Right ventricle myocardium superior (tissue), 1 donor: ENCODE measurements at places on chromosomes 7 and 10. TPM values are rescaled to one million over a fixed set of nuclear protein-coding genes. Genes with fewer than 3 reads are reported as not detected.

GRCh38 chr10:26837139-26837538 is 23.6 kb downstream of the ABI1 start:
- no peak for DNase-seq

GRCh38 chr7:15678653-15679052 is 7.8 kb downstream of the MEOX2 start:
- no peak for DNase-seq

DNA sequence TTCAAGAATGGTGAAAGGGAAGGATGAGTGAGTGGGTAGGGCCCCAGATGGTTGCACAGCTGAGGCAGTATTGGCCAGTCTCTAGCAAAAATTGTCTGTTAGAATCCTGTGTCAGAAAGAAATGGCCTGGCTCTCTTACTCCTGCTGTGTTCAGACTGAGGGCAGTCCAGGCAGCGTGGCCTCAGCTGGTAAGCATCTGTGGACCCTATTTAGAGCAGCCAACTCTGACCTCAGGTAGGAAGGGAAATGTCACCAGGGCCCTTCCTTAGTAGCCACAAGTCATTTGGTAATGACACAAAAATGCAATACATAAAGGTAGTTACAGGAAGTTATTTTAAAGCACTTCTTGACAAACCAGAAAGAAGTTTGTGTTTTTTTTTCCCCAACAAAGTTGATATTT is 1194.7 kb downstream of the CNTNAP2 start:
- no peak for DNase-seq

DNA sequence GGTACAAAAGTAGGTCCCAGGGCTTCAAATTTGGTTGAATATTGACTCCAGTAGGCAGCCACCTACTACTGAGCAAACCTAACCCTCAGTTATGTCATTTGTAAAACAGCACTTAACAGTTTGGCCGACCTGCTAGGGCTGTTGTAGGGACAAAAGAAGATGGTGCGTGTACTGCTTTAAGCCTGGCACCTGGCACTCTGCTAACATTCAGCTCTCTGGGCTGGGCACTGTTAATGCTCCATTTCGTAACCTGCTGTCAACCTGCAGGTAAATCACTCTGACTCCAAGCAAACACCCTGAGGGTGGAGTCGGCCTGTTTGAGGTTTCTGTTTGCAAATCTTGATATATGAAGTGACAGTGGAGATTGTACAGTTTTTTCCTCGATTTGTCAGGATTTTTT is 7.2 kb downstream of the ZKSCAN1 start:
- no peak for DNase-seq

Gene TAS2R5
- 0.27 TPM for total RNA-seq

GRCh38 chr7:111113263-111114017 is 22.5 kb downstream of the LRRN3 start:
- DNase-seq = no peak

DNA sequence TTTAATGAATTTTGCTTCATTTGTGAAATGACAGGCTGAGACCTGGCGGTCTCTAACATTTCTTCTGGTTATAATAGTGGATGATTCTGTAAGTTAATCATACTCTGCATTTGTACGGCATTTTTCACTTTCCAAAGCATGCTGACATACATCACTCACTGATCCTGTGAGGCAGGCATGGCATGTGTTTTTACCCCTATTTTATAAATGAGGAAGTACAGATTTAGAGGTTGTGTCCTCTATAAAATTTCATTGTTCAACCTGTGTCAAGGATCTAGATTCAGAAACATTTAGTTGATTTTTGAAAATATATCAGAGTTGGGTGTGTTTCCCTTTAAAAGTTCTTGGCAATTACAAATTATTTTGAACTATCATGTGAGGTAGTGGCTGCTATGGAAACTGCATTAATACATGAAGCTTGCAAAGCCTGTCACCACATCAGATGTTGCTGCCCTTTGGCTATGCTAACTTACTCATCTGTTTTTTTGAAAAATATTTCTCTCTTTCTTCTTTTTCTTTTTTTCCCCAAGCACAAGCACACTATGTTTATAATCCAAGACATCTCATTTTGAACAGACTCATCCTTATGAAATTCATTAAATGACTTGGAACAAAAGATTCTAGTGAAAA is 172.7 kb downstream of the GNAI1 start:
- DNase-seq = no peak

Gene SLC13A4
- total RNA-seq = not detected

- no peak for DNase-seq
Observed at GRCh38 chr7:36070230-36070629, 82.8 kb upstream of the EEPD1 start.

GRCh38 chr7:92720604-92721350 is 115.6 kb downstream of the CDK6 start:
- no peak for DNase-seq

GRCh38 chr7:155228459-155228845 is 69.2 kb upstream of the INSIG1 start:
- DNase-seq = no peak

Gene DRGX
- not detected for total RNA-seq

Gene FIGNL1
- total RNA-seq = 3.4 TPM

Gene THNSL1
- 6.8 TPM for total RNA-seq

GRCh38 chr7:47688311-47689100 is 106.6 kb upstream of the TNS3 start:
- DNase-seq = no peak

DNA sequence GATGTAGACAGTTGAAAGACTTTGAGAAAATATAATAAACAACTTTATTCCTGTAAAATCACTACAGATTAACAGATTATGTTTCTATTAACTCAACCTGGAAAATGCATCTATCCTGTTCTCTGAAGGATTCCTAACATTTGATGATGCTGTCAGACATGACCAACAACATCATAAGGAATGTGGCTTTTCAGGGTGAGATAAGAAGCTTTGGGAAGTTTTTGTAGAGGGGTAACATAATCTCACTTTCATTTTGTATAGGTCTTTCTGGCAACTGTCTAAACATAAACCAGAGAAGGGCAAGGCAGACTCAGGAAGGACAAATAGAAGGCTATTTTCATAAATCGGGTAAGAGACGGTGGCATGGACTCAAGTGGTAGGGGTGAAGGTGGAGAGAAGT is 112.2 kb downstream of the TES start:
- DNase-seq = no peak

GRCh38 chr10:97059006-97059871 is 126.5 kb downstream of the SLIT1 start:
- DNase-seq = no peak

DNA sequence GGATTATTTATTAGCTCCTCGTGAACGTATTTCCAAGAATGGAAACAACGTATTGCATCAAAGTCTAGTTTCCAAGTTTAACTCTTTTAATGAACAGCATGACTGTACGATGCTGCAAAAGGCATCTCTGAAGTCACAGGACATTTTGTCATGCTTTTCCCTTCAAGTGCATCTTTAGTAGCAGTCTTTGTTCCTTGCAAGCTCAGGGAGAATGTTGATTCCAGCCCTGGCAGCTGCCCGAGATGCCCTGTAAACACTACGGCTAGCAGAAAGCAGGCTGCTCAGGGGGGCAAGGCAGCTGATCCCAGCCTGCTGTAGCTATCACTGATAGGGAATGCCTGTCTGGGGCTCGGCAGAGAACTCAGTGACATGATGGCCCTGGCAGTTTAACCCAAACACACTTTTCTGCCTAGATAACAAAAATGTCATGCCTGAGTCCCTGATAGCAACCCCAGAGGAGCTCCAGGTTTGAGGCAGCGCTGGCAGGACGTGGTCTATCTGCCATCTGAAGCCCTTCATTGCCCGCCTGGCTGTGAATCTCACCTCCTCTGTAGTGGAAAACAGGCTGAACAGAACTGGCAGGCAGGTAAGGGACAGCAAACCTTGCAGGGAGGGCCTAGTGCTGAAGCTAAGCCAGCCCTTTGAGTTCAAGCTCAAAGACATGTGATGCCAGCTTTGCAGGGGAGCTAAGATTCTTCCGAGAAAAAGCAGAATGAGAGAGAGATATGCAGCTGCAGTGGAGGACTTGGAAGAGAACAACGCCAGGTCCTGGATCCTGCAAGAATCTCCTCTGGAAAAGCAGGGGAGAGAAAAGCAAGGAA is 264.6 kb downstream of the SNX10 start:
- DNase-seq = no peak

Gene ATP5MK
- total RNA-seq = 1,162 TPM

Gene PRPS1L1
- total RNA-seq = not detected

GRCh38 chr7:41567031-41567730 is 135.7 kb downstream of the INHBA start:
- no peak for DNase-seq

DNA sequence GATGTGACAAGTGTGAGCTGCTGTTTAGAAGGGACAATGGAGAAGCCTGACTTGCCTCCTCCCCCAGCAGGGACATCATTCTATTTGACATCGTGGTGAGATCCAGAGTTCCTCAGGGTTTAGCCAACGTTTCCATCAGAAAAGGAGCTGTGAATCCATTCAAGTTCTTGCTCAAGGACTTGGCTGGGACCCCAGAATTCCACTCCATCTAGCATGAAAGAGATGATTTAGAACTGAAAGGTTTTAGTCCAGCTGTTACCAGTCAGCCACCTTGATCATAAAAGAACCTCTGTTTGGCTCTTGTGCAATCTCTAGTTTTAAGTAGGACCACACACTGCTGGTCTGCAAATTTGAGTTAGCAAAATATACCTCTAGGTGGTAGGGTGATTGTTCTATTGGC is 337.6 kb downstream of the FRMD4A start:
- no peak for DNase-seq

DNA sequence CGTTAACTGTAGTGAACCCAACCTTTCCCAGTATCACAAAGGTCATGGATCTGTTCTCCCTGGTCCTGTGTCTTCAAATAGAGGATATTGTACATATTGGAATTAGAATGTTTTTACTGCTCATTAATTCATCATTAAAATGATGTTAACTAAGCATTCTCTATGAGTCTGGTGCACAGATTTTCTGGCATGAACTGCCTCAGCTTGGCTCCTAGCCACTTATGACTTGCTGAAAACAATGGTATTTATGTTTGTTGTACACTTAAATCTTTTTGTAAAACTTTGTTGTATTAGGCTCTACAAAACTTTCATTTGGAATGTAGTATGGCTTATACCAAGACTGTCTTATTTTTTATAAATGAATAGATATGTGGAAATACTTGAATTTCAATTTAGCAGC is 329.4 kb downstream of the TFEC start:
- DNase-seq = no peak

Gene GPR85
- total RNA-seq = 0.59 TPM

Gene HTR7
- 0.16 TPM for total RNA-seq

Gene LRRC18
- not detected for total RNA-seq

Gene FOXI2
- total RNA-seq = not detected

DNA sequence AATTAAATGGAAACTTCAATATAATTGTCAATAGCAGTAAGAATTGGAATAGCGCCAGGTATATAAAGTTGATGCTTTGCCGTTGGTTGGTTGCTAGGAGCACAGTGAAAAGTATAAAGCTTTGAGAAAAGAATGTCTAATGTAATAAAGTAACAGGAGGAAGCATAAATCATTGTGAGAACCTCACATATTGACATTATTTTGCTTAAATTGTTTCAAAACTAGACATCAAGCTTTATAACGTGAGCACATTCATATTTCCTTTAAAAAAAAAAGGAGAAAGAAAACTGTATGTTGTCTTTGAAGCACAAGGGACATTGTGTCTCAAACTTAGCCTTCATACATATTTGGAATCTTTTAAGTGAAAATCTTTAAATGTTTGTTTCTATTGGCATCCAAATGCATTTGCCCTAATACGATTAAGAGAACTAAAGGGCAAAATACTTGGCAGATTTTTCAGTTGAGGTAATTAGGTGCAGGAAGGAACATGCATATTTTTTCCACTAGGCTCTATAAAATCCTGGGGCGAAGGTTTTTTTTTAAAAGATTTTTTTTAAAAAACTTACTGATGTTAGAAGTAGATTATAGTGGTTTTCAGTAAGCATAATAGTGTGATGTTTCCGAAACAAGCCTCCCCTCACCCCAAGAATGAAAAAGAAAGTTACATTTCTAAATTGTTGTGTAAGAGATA is 92.4 kb downstream of the ARID5B start:
- no peak for DNase-seq

Gene PARP12
- 10.5 TPM for total RNA-seq

Gene OR2A5
- not detected for total RNA-seq

Gene RAB19
- total RNA-seq = not detected
